ENCODE measurements at places on chromosomes 2 and 18.

GRCh38 chr2:231397011-231397927, 1.8 kb downstream of the B3GNT7 start:
- no peak for DNase-seq

DNA sequence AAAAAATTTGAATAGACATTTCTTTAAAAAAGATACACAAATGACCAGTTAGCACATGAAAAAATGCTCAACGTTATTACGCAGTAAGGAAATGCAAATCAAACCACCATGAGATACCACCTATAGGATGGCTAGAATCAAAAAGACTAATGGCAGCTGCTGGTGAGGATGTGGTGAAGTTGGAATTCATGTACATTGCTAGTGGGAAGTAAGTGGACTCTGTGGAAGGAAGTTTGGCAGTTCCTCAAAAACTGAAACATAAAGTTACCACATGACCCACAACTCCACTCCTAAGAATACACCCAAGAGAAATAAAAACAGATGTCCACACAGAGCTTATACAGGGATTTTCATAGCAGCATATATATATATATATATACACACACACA, 51.2 kb downstream of the MBP start:
- no peak for DNase-seq

- DNase-seq = no peak
Observed at GRCh38 chr2:191446910-191447309, 201.7 kb downstream of the MYO1B start.

GRCh38 chr2:219836647-219837177, 209.3 kb downstream of the SLC4A3 start:
- no peak for DNase-seq

- DNase-seq = no peak
Observed at GRCh38 chr2:68832233-68832869, 38.8 kb downstream of the BMP10 start.

GRCh38 chr2:128667391-128667790, 348.7 kb upstream of the HS6ST1 start:
- no peak for DNase-seq

- no peak for DNase-seq
Observed at GRCh38 chr2:50241282-50241681, 790.6 kb downstream of the NRXN1 start.

DNA sequence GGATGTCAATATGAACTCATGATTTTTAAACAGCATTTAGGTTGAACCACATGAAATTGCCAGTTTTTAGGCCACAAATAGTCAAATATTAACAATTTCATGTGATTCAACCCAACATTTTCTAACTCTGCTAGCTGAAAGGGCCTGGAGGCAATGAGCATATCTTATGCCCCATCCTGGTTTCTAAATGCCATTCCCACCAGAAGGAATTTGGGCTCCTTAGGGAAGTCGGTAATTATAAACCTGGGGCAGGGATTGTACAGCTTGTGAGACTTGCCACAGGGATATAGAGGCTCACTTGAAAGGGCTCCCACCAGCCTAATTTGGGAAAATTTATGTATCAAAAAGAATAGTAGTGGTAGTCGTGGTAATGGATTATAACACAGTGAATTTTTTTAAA, 178.4 kb upstream of the ALPP start:
- DNase-seq = no peak

DNA sequence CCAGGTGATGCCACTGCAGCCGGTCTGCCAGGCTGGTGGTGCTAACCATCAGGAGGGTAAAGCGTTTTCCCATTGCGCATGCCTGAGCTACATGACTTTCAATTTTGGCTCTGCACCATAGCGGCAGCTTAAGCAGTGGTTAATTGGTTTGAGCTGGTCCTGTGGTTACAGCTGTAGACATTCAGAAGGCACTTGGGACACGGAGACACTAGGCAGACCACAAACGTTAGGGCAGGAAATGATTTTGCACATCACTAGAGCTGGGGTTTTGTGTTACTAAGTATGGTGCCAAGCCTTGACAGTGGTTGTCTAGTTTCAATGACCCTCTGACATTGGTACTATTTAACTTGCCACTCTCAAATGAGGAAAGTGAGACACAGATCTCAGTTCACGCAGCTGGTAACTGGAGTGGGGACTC, 28.9 kb upstream of the CNOT11 start:
- no peak for DNase-seq
